SW480 (cell line): ENCODE measurements at places on chromosomes 13 and 19.

GRCh38 chr19:7013678-7014077 lies 7.6 kb downstream of the MBD3L2B start:
- DNase-seq = no peak

DNA sequence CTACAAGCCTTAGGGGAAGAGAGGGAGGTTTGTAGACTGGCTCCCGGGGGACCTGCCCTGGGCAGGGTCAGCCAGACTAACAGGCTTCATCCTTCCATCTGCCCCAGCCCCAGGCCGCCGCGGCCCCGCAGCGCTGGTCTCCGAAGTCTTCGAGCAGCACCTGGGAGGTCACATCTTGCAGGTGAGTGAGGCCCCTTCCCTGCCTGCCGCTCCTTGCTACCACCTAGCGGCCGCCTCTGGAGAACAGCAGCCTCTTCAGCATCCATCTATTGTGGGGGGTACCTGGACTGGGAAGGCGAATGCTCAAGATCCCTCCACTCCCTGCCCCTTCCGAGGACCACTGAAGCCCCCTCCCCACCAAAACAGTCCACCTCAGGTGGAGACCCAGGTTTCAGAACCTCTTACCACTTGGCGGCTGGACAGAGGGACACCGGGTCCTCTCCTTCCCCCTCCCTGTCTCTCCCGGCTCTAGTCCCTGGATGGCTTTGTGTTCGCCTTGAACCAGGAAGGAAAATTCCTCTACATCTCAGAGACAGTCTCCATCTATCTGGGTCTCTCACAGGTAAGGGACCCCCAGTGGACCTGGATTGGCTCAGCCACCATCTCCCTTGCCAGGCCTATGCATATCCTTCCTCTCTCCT lies 12.7 kb downstream of the NPAS1 start:
- peak; percentile 75 for DNase-seq

- peak; percentile 7 for DNase-seq
Observed at GRCh38 chr13:102903659-102904407, 58.0 kb downstream of the ERCC5 start.

DNA sequence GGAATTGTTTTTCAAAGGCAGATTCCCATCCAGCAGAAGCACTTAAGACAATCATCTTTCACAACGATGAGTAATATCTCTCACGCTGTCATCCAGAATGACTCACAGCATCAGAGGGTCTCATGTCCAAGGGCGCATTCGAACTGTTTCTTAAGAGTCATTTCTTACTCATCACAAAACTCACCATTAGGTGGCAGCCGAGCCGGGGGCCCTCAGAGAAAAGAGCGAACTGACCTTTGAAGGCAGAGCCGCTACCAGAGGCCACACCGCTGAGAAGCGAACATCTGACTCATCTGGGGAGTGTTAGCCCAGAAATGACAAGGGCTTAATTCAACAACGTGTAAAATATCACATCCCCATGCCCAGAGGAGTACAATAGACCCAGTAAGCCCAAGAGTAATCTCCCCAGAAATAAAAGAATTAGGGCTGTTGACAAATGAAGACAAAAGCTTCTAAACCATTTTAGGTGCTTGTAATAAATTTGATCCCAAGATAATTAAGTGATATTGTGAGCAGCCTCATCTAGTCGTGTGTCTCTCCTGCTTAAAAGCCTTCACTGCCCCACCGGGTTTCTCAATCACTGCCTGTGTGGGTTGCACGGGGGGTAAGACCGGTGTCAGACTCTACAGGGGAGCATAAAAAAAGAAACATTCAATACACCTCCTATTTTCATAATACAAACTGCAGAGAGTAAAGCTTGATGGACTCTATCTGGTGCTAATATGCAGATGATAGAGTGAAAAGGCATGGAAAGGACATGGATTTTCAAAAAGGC lies 96.2 kb downstream of the CYSLTR2 start:
- peak; percentile 88 for DNase-seq

- DNase-seq = no peak
Observed at GRCh38 chr13:111475488-111475887, 155.0 kb downstream of the TEX29 start.

- DNase-seq = peak; percentile 53
Observed at GRCh38 chr13:30872685-30873461, 33.2 kb upstream of the MEDAG start.

- peak; percentile 67 for DNase-seq
Observed at GRCh38 chr19:33175886-33176669, 18.1 kb upstream of the LRP3 start.

DNA sequence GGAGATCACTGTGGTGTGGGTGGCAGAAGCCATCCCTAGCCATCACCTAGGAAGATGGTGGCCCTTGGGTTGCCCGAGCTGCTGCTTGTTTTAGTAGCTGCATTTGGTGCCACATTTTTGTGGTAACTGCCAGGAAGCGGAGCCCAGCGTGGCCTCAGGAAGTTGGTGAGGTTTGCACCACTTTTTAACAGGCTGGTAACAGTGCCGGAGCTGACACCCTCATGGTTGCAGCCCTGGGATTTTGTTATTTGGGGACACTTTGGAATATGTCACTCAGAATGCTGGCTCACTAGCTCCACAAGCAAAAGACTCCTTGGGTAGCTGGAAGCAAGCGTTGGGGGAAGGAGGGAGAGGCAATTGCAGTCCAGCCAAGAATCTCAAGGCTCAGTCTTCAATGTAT lies 22.1 kb downstream of the ACTN4 start:
- DNase-seq = peak; percentile 83

- no peak for DNase-seq
Observed at GRCh38 chr19:30606114-30607050, 234.2 kb downstream of the ZNF536 start.

DNA sequence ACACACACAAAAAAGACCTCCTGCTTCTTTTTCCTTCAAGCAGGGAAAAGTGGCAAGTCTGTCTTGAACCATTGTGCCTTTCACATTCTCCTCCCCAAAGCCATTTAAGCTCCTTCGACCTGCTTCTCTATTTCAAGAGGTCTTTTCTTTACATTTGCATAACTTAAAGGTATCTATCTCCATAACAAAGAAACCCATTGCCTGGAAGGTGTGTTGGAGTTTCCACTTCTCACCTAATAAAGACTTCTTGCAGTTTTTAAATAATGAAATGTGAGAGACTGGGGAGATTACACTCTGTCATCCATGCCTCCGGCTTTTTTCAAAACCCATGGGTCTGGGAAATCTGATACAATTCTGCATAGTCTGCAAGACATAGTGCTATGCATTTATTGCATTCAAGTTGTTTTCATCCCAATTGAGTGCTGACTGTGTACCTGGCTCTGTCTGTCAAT lies 41.8 kb upstream of the NBEA start:
- no peak for DNase-seq

DNA sequence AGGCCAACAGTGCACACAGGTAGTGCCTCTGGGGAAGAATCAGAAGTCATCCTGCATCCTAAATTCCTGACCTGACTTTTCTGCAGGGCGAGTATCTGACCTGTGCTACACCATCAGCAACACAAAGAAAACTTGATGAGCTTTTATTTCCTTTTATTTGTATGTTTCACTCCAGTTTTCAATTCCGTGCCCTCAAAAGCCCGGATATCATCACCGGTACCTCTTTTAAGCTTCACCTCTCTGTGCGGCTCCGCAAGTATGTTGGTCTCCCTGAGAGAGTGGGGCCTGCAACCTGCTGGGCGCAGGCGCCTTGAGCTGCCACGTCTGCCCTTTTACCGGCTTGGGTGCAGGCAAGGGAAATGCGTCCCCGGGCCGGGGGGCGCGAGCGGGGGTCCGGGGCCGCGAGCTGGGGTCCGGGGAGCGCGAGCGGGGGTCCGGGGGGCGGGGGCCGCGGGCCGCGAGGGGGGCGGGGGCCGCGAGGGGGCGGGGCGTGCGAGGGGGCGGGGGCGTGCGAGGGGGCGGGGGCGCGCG lies 4.3 kb upstream of the DUXA start:
- DNase-seq = no peak

DNA sequence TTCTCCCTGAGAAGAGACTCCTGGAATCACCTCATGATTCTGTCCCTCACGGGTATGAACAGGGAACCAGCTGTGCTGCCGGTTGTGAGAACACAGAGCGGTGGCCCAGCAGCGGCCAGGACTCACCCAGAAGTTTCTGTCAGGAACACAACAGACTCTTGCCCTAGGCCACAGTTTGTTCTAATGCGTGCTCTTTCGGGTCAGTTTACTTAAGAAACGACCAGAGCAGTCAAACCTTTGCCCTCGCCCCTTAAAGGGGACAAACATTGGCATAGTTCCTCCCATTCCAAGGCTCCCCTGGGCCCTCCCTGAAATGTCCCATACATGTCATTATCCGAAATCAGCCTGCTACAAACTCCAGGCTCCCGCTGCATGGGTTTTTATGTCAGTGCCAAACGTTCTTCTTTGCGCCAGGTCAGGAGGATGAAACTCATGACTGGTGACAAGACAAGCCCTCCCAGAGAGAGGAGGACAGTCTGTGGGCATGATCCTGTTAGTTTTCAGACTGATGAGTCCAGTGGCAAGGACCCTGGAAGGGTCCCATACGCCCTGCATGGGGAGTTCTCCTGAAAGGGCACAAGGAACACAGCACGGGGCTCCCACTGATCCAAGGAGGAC lies 18.3 kb downstream of the ZIC5 start:
- no peak for DNase-seq

GRCh38 chr13:30466841-30467252 lies 1.1 kb upstream of the HMGB1 start:
- DNase-seq = peak; percentile 70

- no peak for DNase-seq
Observed at GRCh38 chr19:46745521-46746280, at the start of gene FKRP. Gene FKRP, plus strand, starts transcription at chr19:46746057. Its CDS starts 9,394 bp downstream, at chr19:46755451.

GRCh38 chr13:89791971-89792630 lies 1555.4 kb upstream of the MIR17HG start:
- DNase-seq = no peak

DNA sequence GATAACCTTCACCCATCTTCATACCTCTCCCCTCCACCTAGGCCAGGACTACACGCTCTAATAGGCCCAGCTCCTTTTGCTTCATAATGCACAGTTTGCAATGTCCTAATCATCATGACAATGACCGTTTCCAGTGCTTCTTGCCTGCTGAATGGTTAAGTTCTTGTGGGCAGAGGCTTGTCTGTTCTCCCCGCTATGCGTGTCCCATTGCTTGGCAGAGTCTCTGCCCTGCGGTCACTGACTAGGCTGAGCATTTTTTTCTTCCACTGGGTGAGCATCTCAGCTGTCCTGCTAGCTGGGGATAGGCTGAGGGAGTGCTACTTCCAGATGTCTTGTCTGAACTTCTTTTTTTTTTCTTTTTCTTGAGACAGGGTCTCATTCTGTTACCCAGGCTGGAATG lies 314.7 kb downstream of the UQCRFS1 start:
- DNase-seq = no peak

DNA sequence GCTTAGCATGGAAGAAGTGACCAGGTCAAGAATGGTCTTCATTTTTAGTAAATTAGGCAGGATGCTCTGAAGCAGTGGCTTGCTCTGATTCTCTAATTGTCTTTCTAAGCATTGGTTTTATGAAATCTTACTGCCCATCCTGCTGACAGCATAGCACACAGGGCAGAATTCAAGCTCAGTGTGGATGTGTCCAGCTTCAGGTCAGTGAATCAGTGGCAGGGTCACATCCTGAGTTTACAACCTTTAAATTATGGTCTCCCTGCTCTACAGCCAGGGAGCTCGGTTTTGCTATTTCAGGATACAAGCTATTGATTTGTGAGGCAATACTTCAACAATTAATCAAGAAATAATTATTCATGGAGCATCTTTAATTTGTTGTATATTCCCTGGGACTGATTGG lies 202.3 kb upstream of the RXFP2 start:
- DNase-seq = no peak

DNA sequence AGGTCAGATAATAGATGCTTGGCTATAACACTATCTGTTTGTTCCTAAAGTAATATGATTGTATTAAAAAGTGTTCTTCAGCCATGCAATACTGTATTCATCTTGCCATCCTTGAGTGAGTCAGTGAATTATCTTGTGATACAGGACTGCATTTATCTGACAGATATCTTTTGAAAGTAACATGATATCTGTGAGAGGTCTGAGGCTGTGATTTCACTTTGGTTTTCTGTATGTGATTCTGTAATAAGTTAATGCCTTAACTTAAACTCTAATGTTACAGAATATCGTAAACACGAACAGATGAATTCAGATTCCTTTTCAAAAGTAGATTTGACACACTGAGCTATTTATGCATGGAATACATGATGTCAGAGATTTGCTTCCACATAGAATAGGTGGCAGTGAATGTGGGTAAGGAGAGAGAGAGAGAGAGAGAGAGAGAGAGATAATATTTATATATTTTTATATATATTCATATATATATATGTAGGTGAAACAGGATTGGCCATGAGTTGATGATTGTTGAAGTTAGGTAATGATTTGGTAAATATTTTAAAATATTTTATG lies 97.9 kb upstream of the RNF113B start:
- DNase-seq = no peak

DNA sequence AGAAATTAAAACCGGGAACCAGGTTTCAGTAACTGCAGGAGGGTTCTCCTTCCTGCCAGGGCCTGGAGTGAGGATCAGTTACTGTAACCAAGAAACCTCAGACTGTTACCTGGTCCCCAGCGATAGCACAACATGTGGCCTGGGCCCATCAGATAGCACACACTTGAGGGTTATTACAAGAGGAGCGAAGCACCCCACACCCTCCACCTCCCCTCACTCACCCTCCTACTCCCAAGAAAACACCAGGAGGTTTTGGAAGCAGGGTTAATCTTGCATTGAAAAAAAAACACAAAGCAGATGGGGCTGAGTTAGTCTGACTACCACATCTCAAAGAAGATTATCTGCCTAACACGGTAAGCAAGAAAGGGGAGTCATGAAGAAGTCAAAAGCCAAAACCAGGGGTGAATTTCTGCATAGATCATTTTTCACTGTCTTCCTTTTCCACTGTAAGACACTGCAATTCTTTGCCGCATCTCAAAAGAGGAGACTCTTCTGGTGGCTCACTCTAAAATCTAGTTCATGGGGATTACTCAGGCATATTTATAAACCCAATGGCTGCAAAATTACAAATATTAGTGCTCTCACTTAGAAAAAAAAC lies 75.9 kb upstream of the DOCK9 start:
- DNase-seq = no peak

DNA sequence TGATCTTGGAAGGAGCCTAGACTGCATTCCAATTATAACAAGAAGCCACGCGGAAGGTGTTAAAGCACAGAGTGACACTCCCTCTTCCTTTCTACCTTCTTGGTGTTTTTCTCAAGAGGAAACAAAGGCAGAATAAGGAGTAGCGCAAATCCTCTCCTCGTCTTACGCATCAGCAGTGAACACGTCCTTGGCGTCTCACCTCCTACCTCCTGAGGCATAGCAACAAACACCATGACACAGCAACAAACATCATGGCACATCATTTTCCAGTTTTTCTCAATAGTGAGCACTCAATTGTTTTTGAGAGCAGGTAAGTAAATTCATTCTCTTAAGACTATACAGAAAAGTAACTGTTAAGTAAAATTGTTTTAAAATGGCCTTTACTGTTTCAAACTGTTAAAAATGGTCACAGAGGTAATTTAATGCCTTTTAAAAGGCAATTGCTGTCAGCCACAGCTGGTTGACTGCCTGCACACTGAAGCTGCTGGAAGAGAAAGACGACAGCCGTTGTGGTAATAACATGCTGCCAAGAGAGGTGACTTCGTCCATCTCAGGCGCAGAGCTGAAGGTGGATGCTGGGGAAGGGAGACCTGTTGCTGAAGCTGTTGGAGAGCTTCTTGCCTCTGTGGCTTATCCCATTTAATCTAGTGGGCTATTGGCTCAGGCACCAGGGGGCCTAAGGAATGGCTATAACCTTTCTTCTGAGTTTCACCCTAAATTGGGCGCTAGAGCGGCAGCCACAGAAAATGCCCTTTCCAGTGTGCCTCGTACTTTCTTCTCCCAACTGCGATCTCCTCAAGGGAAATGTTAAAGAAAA lies 703.7 kb downstream of the UQCRFS1 start:
- no peak for DNase-seq

GRCh38 chr13:109751477-109751876 lies 34.9 kb downstream of the IRS2 start:
- DNase-seq = no peak

GRCh38 chr13:63435667-63436324 lies 2020.1 kb upstream of the PCDH20 start:
- DNase-seq = no peak
